ENCODE measurements at places on chromosomes 6 and 20.
A peak's percentile ranks its signal among the peaks of the same experiment; 100 is the strongest.

- no peak for DNase-seq
These were observed 91.7 kb downstream of the COL19A1 start for GRCh38 chr6:69957985-69958559.

DNA sequence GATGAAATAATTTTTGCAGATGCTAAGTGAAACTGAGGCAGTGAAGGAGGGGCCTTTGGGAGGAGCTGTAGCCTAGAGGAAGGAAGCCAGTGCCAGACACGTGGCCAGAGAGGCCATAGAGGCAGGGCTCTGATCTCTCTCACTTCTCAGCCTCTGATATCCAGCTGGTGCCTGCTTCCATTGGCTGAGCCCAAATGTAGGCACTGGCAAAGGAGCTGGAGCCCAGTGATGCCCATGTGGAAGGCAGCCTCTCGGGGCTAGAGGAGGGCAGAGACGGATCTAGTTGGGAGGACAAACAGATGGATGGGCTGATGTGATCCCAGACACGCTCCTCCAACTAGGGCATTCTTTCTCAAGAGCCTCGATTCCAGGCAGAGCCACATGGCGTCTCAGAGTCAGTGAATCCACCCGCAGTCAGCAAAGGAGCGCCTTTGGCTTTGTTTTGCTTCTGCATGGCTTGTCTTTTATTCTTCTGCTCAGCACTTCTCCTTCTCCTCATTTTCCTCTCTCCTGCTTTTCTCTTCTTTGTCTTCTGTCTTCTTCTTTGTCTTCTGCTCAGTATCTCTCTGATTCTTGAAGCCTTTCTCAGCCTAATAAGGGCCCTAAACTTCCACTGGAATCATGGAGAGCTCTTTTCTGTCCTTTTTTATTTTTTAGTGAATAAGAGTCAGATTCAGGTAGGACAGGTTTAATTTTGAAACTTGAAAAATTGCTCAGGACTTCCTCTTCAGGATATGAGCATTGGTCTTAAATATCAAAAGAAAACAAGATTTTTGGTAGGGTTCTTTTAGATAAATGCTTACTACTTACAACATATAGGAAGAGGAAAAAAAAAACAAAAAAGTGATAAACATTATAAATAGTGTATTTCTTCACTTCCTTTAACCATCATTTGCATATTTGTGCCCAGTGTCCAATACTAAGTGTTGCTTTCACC is 41.8 kb downstream of the CYP24A1 start:
- no peak for DNase-seq

DNA sequence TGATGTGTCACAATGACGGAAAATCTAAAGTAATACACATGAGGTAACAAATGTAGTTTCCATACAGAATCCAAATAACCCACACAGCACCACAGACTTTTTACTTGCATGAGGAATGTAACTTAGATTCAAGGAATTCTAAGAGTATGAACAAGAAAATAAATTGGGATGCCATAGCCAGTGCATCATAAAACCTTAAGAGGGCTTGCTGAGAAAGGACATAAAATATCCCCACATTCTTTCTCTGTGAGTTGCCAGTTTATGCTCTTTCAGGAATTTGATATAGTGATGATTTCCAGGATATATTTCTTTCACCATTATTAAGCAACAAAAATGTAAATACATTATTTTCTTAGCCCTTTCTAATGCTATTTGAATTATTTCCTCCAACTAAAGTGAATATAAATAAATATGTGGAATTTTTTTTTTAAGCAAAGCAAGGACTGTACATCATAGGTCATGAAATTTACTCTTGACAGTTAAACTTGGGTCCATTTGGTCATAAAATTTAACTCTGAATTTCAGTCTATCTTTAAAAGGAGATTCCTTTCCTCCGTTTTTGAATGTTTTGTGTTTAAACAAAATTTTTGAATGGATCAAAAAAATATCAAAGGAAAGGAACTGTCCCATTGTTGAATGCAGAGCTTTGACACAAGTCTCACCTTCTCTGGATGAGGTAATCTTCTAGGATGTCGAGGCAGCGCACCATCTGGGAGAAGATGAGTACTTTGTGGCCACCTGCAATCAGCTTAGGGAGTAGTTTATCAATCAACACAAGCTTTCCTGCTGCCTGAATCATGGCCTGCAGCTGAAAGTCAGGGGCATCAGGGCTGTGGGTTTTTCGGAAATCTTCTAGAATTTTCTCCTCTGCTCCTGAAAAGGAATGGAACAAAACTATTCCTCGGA is 116.3 kb upstream of the EMILIN3 start:
- no peak for DNase-seq

DNA sequence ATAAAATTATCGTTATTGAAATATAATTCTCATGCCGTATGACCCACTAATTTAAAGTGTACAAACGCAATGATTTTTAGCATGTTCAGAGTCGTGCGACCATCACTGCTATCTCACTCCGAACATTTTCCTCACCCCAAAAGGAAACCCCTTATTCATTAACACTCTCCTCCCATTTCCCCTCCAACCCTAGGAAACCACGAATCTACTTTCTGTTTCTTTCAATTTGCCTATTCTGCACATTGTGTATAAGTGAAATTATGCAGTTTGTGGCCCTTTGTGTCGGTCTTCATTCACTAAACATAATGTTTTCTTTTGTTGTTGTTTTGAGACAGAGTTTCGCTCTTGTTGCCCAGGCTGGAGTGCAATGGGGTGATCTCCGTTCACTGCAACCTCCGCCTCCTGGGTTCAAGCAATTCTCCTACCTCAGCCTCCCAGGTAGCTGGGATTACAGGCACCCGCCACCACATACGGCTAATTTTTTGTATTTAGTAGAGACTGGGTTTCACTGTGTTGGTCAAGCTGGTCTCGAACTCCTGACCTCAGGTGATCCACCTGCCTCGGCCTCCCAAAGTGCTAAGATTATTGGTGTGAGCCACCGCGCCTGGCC is 99.7 kb upstream of the ZNF217 start:
- DNase-seq: no peak

DNA sequence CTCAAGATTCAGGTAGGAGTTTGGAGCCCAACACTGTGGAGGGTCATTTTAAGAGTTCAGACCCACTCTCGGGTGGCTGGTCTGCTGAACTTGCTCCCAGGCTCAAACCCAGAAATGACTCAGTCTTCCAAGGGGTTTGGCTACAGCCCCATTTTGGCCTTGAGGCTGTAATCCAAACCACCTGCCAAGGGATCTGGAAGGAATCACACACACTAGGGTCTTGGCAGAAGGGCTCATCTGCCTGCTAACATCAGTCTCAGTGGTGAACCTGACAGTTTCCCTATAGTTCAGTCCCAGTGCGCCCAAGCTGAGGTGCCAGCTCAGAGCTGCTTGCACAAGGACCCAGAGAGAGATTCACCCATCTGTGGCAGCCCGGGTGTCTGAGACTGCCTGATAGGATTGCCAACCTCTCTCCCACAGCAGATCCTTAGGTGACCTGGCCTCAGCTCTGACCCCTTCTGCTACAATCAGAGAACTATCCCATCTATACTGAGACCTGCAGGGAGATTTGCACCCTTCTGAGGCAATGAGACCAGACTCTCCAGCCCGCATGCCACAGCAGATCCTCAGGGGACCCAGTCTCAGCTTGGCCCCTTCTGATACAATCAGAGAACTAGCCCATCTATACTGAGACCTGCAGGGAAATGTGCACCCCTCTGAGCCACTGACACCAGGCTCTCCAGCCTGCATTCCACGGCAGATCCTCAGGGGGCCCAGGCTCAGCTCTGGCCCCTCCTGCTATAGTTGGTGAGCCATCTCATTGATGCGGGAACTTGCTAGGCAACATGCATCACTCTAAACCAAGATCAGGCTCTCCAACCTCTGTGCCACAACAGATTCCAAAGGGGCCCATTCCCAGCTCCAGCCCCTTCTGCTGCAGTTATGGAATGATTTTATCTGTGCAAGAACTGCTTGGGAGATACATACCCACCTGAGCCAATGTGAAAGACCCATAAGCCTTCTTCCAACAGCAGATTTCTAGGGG is 48.2 kb downstream of the THBS2 start:
- DNase-seq: no peak

DNA sequence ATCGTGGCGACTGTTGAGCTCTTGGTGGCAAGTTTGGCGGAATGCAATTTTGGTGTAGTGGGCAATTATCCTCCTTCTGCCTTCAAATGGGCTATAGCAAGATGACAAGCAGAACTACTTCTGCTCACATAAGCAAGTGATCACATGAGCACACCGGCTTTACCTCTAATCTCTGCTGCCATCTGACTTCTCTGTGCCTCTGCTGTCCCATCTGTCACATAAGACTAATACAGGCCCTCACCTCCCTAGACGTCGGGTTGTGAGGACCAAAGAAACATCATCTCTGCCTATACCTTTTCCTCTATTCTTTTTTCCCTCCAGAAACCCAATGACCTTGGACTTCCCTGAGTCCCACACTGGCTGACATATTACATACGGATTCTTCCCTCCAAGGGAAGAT is 13.3 kb upstream of the WTAP start:
- no peak for DNase-seq

DNA sequence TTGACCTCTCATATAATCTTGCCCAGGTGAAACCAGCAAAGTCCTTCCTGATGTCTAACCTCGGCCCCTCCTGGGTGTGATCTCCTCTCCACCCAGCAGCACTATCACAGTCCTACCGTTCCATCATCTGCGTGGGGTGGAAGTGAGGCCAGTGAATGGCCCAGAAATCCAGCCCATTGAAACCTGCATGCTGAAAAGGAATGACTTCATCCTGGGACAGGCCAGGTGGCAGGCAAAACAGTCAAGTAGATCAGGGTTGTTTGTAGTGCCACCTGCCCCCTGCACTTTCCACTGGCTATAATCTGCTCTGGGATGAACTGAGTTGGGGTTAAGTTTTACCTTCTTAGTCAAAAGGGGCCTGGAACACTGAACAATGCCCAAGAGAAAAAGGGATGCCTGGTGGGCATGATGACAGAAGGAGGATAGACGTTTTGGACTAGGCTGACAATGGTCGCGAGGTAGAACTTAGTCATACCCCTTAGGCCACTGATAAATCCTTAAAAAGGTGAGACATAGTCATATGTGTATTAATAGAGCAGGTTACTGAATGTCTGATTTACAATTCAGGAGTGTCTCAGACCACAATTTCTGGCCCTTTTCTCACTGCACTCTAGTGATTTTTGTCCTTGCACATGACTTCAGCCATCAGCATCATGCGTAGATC is 8.1 kb upstream of the HSP90AB1 start:
- no peak for DNase-seq

GRCh38 chr6:47308552-47309290 is 984 bp downstream of the TNFRSF21 start:
- DNase-seq: no peak

- peak; percentile 18 for DNase-seq
These were observed 40.9 kb downstream of the PTPRA start for GRCh38 chr20:2914160-2914559.

All from NCI-H1694 treated with DMSO at 0.1 percent for 48 hours (cell line).